ENCODE measurements at places on chromosomes 6 and 20.

GRCh38 chr20:23155141-23155590 is 69.0 kb upstream of the CD93 start:
- H3K27ac ChIP-seq, result no peak overlapping the region
- no peaks in the 10 kb centered on the region for H3K36me3 ChIP-seq

DNA sequence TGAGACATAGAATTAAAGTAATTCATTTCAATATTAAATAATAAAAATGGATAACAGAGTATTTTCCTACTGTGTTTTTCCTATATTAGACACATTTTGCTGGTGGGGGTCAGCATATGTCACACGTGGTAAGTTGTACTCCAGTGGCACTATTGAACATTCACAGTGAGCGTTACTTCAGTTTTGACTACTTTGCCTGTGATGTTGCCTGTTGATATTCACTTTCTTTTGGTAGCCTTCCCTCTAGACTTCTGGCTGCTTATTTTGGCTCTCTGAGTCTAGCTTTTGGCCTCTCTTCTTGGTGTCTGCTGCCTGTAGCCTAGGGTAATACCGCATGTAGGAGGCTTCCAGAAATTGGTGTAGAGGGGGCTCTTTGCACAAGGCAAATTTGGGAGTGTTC is 64.4 kb upstream of the TFB1M start:
- no peak for DNase-seq
- no peak overlapping the region for H3K4me3 ChIP-seq
- no peaks in the 10 kb centered on the region for H3K36me3 ChIP-seq
- H3K27me3 ChIP-seq, result no peaks in the 10 kb centered on the region
- H3K27ac ChIP-seq, result no peak overlapping the region

DNA sequence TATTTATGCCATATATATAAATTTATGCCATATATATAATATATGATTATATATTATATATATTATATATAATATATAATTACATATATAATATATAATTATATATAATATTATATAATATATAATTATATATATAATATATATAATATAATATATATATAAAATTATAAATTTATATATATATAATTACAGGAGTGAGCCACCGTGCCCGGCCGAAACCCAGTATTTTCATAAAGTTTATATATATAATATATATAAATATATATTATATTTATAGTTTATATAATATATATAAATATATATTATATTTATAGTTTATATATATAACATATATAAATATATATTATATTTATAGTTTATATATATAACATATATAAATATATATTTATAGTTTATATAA is 31.6 kb downstream of the NKX2-4 start:
- no peaks in the 10 kb centered on the region for H3K27me3 ChIP-seq
- no peaks in the 10 kb centered on the region for H3K4me1 ChIP-seq
- H3K36me3 ChIP-seq, result peaks cover 14% of the 10 kb centered on the region
- DNase-seq, result no peak

DNA sequence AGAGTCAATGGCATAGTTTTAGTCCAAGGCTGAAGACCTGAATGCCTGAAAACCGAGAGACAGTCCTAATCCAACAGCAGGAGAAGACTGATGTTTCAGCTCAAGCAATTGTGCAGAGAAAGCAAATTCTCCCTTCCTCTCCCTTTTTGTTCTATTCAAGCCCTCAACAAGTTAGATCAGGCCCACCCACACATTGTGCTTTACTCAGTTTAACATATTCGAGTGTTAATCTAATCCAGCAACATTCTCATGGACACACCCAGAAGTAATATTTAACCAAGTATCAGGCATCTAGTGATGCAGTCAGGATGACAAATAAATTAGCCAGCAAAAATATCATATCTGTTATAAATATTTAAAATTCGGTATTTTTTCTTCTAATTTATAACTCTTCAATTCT is 261.1 kb downstream of the HDGFL1 start:
- no peaks in the 10 kb centered on the region for H3K36me3 ChIP-seq
- peaks cover 10% of the 10 kb centered on the region for H3K4me1 ChIP-seq
- no peak overlapping the region for H3K27ac ChIP-seq
- H3K4me3 ChIP-seq, result no peak overlapping the region
- DNase-seq, result no peak

- no peak overlapping the region for H3K4me3 ChIP-seq
- DNase-seq, result no peak
- H3K36me3 ChIP-seq, result no peaks in the 10 kb centered on the region
- H3K27me3 ChIP-seq, result no peaks in the 10 kb centered on the region
- H3K4me1 ChIP-seq, result no peaks in the 10 kb centered on the region
These were observed 33.3 kb upstream of the CITED2 start for GRCh38 chr6:139407718-139408222.
